Stimulated activated CD4-positive, alpha-beta T cell treated with anti-CD3 and anti-CD28 coated beads, Interleukin-4, amount 100 ng/mL, for 1 hour (primary cell): ENCODE measurements at places on chromosomes 4 and X.

GRCh38 chr4:159384017-159384416 lies 281.1 kb downstream of the RAPGEF2 start:
- no peak for DNase-seq

GRCh38 chr4:108601106-108601505 lies 19.3 kb upstream of the RPL34 start:
- DNase-seq: no peak

- DNase-seq: no peak
These were observed 109.4 kb downstream of the KLHL4 start for GRCh38 chrX:87626996-87627395.

DNA sequence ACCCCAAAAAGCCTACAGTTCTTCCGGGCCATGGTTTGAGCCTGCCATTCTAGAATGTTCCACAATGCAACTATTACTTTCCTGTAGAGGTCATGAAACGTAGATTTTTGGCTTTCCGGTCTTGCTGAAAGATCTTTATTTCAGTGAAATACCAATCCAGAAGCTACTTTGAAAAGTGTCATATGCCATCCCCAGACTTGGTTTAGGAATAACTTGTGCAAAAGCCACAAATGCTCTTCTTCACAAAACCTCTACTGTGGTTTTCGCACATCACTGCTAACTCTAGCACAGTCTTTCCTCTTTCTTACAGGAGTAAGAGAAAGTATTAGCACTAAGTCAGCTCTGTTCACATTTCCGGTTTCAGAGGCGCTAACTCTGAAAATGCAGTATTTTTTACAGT lies 12.7 kb upstream of the CD40LG start:
- DNase-seq: no peak

GRCh38 chr4:123449780-123450179 lies 53.2 kb downstream of the SPRY1 start:
- no peak for DNase-seq

DNA sequence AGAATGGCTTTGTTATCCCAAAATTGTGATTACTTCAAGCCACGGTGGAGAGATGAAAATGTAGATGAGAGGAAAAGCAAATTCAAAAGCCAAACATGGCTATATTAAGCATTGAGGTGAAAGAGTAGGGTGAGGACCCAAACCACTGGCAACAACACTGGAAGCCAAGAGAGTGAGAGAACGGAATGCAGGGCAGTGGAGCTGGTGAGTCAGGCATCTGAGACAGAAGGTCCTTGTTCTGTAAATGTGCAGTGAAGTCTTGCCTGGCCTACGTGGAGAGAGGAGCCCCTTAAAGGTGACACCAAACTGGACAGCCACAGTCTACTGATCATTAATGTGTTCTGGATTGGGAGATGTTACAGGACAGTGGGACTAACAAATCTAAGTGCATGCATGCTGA lies 22.8 kb upstream of the SEC24B start:
- no peak for DNase-seq

DNA sequence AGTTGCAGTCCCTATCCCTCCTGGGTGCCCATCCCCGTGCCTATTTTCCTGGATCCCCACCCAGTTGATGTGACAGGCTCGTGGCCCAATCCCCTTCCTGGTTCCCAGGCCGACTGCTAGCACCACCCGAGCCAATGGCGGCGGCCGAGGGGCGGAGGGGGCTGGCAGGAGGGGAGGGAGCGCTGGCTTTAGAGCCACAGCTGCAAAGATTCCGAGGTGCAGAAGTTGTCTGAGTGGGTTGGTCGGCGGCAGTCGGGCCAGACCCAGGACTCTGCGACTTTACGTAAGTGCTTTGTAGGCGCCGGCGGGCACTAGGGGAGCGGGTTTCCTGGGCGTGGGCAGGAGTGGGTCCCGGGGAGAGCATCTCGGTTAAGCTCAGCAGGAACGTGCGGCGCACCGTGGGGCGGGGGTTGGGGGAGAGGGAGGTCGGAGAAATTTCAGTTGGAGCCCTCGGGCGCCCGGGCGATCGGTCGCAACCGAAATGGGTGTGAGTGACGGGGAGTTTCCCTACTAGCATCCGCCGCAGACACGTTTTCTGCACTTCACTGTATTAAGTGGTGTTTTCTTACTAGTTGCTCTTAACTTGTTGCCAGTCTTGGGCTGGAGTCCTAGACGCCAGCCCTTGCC lies at the start of gene PLS3:
Gene PLS3 (plus strand): TSS at position 197 of the 627 bp plus-strand sequence. CDS start 49,077 bp downstream, outside the sequence.
- no peak for DNase-seq

GRCh38 chr4:25552580-25553271 lies 102.9 kb upstream of the SLC34A2 start:
- DNase-seq: no peak
